NCI-H1105 (cell line): ENCODE measurements at places on chromosomes 1 and 21.

DNA sequence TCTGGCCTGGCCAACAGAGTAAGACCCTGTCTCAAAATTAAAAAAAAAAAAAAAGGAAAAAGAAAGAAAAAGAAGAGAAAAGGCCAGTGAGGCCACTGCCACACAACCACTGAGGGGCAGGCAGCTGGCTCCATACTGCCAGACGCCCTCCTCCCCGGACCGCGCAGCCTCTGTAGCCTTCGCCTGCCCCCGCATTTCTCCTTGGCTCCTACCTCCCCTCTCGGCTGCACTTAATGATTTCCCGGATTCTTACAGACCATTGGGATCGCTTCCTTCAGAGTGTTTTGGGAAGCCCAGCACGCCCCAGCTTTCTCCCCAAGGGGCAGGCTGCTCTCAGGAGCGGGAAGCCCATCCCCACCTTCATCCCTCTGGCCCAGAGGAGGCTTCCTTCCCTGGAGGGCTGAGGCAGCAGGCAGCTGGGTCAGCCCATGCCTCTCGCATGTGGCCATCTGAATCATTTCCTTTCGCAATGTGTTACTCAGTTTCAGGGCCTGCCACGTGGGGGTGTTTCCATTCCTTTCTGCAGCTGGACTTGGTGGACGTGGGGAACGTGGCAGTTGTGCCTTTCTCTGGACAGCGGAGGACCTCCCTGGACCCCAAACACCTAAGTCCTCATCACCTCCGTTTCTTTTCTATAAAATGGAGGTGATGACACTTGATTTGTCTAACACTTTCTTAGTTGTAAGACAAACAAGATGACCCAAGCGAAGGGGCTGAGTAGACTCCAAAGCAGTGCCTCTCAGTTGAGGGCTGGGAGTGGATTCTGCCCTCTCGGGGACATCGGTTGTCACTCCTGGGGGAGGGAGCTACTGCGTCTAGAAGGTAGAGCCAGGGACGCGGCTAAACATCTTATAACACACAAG is 2.3 kb downstream of the SLC2A5 start:
- DNase-seq = no peak

DNA sequence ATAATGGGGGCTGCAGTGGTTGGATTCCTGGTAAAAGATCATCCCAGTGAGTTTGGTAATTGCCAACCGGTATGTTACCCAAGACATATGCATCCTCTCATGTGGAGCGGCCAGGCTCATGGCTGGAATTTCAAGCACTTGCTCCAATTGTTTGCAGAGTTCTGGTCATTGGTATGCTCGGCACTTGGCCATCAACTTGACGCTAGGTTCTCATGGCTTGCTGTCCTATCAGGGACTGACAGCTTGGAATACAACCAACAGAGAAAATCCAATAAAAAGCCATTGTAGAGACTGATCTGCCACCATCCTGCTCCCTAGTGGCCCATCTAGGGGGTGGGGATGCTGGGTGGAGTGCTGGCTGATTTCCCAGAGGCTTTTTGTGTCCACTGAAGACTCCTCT is 120.9 kb downstream of the EDEM3 start:
- no peak for DNase-seq

DNA sequence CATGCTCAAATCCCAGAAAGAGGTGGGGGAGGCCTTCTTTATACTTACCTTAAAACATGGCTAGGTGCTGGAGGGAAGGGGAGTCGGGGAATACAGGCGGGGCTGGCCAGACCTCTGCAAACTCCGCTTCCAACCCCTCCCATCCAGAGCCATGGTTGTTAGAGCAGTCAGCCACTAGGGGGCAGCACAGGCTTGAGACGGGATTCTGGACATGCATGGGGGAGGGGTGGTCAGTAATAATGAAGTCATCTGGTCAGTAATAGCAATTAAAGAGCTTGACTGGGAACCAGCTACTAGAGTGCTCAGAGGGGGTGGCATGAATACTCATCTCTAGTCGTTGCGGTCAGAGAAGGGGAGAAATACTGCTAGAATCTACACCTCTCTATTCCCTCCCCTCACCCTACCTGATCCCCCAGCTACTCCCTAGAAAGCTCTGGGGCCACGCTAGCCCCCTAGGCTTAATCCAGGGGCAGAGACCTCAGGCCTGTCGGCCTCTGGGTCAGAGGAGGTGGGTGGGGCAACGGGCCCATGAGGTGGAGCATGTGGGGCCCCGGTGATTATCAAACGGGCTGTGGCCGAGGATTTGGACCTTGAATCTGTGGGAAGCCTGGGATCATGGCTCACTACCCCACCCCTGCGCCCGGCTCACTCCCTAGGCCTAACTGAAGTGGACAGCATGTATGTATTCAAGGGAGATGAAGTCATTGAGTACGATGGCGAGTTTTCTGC is 2.9 kb downstream of the CASQ1 start:
- DNase-seq = peak; percentile 61

DNA sequence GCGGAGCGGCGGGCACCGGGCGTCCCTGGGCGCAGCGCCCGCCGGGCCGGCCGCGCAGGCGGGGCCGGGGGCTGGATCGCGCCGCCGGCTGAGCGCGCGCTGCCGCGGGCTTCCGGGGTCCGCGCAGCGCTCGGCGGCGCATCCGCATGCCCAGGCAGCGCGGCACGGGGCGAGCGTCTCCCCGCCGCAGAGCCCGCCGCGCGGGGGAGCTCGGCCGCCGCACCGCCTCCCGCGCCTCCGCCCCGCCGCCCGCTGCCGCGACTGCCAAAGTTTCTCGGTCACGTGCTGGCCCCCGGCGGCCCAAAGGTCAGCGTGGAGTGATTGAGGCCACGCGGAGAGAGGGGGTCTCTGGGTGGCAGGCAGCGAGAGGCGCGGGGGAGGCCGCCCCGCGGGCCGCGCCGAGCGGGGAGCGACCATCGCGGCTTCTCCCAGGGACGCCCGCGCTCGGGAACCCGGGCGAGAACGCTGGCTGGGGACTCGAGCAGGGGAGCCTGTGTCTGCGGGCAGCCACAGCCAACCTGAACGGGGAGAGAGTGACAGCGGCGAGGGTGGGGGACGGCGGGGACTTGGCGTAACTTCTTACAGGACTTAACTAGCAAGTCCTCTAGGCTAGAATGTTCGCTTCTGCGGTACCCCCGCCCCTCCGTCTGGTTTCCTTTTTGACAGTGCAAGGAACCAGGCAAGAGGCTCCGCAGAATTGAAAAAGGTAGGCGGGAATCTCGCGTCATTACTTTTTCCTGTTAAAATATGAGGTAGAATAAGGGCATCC is at the start of gene ILDR2:
Gene ILDR2 (minus strand): TSS at position 180 of the 769 bp plus-strand sequence. CDS start 272 bp downstream, outside the sequence.
- peak; percentile 48 for DNase-seq

DNA sequence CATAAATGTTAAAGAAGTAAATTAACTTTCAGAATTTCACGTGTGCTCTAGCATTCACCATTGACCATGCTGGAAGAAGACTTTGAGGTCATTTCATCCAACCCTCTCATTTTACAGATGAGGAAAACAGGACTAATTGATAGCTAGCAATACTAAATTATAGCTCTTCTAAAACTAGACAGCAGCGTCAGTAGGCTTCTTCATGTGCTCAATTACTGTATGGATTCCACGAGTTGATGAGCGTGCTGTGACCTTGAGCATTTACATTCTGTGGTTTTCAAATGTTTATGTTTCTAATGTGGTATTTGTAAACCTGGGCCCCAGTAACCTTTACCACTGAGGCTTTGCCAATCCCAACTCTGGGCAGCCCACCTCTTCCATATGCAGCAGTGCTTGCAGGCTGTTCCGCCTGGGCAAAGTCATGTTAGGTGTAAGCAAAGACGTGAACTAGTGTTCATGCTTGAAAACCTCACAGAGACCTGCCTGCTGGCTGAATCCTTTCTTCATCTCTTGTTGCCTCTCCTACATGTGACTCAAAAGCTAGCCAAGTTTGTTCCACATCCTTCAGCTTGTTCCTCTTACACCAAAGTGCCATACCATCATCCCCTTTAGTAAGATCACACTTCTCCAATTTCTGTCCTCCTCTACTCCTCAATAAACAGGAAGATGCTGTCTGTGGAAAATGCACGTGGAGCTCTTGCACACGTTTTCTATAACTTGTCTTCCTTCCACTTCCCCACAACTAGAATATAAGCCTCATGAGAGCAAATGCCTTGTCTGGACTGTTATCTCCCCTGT is 17.2 kb downstream of the KCNJ15 start:
- DNase-seq = no peak

DNA sequence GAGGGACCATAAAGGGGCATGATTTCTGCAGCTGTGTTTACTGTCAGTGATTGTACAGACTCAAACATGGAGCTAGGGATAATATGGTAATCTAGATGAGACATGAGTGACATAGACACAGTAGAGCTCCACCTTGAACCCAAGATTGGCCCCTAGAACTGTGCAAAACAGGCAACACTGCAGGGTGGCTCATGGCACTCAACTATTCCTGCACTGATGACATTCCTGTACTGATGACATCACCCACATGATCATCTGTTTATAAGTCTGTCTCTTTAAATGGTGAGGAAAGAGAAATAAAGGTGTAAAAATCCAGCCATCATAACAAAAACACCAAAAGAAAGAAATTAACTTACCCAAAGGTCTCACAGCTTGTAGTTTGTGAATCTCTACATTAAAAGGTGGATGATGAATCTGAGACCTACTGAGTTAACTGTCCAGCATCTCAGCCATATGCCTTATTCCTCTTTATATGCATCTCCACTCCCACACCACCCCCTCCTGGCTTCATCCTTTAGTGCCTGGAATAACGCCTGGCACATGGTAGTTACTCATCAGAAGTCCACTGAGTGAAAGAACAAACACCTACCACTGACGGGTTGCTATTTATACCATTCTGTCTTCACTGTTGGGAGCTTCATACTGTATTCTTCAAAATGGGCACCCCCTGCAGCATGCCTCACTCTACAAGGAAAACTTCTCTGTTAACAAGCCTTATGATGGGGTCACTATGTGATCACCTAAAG is at the start of gene LRRC53:
Gene LRRC53 (minus strand): TSS at position 442 of the 746 bp plus-strand sequence. CDS start 29,262 bp downstream, outside the sequence.
- DNase-seq = no peak

GRCh38 chr1:235724730-235725129 is 75.1 kb upstream of the GNG4 start:
- DNase-seq = no peak

DNA sequence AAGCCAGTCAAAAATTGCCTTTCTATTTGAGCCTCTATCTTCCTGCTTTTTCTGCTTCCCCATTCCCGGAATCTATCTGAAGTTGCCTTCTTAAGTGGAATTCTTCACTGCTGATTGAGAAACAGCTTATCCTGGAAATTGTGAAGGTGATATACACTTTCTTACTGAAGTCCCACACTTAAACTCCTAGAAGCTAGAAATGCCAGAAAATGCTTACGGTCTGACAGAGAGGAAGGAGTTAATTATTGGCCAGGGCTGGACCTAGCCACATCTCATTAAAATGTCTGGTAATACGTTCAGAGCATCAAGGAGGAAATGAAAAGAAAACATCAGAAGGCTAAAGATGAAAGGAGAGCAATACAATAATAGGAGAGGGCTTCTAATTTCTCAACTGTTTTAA is 292.5 kb upstream of the SNX7 start:
- DNase-seq = no peak

- DNase-seq = no peak
Observed at GRCh38 chr1:201647722-201648065, 108.8 kb downstream of the NAV1 start.

- DNase-seq = no peak
Observed at GRCh38 chr1:88062650-88063153, 621.4 kb upstream of the PKN2 start.

- peak; percentile 68 for DNase-seq
Observed at GRCh38 chr1:204503122-204503912, 8.7 kb upstream of the PIK3C2B start.

DNA sequence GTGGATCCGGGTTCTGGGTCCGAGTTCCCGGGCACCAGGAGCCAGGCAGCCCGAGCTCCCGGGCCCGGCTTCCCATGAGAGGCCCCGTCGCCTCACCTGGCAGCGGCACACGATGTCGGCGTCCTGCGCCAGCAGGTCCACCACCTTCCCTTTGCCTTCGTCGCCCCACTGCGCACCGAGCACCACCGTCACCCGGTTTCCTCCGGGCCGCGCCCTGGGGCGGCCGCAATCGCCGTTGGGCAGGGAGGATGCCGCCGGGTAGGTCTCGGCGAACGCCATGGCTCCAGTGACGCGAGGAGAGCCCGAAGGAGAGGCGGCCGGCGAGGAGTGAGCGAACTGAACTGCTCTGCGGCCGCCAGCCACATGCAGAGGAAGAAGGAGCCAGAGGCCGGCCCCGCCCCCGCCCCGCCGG is at the start of gene ADSS2:
Gene ADSS2 (minus strand): TSS at position 371 of the 412 bp plus-strand sequence. CDS start 92 bp downstream, at position 279.
- no peak for DNase-seq

DNA sequence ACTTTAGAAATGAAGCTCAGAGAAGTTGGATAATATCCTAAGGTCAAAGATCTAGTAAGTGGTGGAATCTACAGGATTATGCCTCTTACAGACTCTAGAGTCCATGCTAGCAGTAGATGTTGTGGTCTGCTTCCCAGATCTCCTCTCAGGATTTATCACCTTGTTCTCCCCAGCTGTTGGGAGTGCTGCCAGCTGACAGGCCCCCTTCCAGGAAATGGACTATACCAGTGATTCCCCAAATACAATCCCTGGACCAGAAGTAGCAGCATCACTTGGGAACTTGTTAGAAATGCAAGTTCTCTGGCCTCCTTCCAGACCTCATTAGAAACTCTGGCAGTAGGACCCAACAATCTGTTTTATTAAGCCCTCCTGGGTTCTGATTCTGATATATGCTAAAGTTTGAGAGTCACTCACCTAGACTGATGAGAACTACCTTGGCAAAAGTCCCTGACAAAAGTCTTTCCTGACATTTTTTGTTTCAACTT is 24.5 kb upstream of the NTNG1 start:
- DNase-seq = no peak

DNA sequence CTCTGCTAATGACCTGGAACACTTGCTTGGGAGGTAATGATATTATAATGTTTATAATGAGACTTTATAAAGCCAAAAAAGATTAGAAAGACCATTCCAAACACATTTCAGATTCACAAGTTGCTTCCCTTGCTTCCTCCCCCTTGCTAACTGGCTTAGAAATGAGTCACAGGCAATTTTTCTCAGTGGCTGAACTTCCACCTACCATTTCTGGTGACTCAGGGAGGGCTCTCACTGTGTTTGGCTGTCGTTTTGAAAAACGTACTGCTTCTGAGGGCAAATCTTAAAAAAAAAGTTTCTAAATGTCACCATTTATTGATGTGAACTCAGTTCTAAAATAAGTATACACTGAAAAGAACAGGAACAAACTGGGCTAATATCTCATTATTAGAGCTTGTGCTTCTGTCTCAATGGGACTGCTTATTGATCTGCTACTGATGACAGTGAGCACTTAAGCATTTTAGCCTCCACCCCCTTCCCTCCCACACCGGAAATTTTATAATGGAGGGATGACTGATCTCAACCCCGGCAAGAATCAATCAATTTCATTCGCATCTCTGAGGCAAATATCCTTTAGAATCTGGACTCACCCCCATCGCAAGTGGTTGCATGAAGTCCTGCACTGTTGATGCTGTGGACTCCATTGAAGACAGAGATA is 278.3 kb downstream of the KCTD3 start:
- no peak for DNase-seq

- DNase-seq = no peak
Observed at GRCh38 chr1:76144247-76144646, 69.7 kb downstream of the ST6GALNAC3 start.

DNA sequence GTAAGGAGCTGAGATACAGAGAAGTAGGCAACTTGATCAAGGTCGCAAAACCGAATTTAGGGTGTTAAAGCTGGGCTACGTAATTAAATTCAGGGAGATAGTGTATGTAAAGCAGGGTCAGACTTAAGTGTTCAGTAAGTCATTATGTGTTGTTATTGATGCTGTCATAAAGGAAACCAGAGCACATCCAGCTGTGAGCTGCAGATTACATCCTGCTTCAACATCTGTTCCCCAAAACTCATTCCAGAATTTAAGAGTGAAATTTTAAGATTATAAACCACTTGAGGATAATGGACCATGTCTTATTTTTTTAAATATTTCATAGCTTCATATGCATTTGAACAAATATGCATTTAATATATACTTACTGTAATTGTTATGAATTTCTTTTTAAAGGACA is 49.7 kb downstream of the IVNS1ABP start:
- no peak for DNase-seq
